Activated T-helper 1 cell treated with anti-CD3 and anti-CD28 coated beads, Interleukin-2, amount 50 U/mL, for 16 hours (primary cell): ENCODE measurements at places on chromosomes 7 and 10.

- DNase-seq: no peak
These were observed 14.2 kb downstream of the RAB11FIP2 start for GRCh38 chr10:118032564-118032963.

DNA sequence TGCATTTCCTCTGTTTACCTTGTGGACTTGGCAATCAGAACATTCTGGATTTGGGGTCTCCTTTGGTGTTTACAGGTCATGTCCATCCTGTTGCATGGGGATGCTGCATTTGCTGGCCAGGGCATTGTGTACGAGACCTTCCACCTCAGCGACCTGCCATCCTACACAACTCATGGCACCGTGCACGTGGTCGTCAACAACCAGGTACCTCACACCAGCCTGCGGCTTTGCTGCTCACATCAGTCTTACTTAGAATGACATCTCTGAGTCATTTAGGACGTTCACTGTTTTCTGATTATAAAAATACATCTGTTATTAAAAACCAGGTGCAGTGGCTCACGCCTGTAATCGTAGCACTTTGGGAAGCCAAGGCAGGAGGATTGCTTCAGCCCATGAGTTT lies 67.0 kb upstream of the ZMIZ2 start:
- no peak for DNase-seq

- DNase-seq: no peak
These were observed 326.6 kb downstream of the ARL4A start for GRCh38 chr7:13014011-13014410.

GRCh38 chr10:43102063-43102828 lies 25.4 kb downstream of the RET start:
- DNase-seq: no peak

DNA sequence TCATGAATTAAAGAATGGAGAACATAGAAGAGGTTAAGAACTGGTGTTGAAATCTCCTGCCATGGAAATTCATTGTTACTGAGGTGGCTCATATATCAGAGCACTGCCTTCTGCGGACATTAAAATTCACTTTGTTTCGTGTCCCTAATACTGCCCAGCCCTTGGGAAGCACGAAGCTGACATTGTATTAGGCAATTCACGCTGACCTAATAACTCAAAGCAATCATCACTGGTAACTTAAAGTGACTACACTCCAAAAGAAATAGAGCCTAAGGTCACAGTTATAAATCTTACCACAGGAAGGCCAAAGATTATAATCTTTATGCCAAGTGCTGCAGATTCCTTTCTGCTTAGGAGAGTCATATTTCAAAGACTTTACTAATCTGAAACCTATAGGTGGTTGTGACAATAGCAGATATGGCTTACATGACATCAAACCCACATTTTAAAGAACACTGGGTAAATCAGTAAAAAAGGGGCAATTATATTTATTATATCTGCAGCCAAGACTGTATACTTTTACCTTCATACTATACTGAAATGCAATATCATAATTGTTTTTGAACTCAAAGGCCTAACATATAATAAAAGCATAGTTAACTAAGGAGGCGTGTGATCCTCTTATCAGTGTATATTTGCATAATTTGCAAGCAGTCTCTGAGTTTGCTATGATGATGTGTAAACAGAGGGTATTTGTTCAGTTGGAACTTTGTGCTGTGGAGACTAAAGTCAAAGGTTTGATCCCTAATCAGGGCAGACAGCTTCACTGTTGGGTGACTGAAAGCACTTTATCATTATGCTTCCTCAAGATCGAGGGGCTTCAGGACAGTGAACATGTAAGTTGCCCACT lies 51.9 kb upstream of the CAPZA2 start:
- no peak for DNase-seq

- DNase-seq: no peak
These were observed 14.6 kb downstream of the EPC1 start for GRCh38 chr10:32332299-32332750.

DNA sequence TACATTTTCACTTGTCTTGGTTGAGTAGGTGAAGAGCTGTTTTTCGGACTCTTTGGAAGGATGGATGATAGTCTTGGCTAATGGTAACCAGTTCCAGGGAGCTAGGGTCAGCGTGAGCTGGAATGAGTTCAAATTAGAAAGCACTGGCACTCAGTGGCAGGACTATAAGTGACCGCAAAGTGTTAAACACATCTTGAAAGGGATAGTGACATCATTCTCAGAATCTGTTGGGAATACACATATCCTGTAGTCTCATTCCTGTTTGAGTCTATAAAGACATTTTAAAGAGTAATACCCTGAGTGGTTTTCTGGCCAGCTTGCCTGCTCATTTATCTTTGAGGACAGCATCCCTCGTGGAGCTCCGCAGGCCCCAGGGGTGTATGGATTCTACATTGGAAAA lies 56.7 kb upstream of the TMEM248 start:
- DNase-seq: no peak

DNA sequence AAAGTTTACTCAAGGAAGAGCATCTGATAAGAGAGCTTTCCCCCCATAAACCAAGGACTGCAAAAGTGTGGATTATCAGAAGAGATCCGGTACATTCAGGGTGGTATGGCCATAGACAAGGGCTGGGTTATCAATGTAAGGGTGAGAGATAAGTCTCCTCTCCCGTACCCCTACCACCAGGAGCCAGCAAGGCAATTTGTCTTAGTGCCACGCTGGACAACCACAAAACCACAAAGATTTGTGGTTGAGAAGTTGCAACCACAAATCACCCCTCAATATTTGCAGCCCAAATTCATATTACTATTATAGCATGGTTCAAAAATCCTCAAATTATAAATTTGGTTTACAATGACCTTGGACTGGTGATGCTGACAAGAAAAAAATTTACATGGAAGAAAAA lies 2.3 kb upstream of the ZSCAN25 start:
- DNase-seq: no peak

- DNase-seq: no peak
These were observed 453.4 kb upstream of the NFE2L3 start for GRCh38 chr7:25698451-25699113.
